ENCODE measurements at places on chromosomes 12 and 14.

GRCh38 chr14:105119408-105120025 lies 49.1 kb downstream of the JAG2 start:
- DNase-seq, result no peak

DNA sequence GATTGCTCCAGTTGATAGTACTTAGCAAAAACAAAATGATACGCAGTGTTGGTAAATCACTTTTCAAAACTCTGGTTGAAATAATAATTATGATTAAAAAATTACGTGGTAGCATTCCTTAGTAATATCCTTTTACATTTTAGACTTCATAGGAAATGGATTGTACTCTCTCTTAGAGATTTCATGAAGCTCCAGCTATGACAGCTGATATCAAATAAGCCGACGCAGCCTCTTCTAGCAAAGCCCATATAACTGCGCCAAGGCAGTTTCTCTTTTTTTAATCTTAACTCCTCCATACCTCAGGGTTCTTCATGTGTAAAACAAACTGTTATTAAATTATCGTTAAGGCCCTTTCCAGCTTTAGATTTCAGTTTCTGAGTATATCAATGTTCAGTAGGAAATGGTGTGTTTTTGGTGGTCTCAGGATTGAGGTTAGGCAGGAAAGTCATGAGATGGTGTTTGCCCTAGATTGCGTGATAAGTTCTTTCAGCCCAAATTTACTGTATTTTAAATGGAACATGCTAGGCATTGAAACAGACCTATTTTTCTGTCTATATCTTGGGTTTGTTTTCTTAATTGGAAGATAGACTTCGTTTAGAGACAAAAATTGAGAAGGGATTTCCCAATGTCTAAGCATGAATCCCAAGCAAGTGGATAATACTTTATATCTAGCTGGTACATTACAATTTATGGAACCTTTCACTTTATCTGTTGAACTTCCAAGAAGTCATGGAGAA lies 902 bp upstream of the CFL2 start:
- DNase-seq, result no peak

- DNase-seq, result no peak
Measured at GRCh38 chr12:123580772-123581171, 3.6 kb upstream of the TMED2 start.

- DNase-seq, result no peak
Measured at GRCh38 chr14:105092171-105093037, 27.2 kb upstream of the GPR132 start.
